ENCODE measurements at places on chromosomes 3 and 15. TPM values are rescaled to one million over a fixed set of nuclear protein-coding genes. Genes with fewer than 3 reads are reported as not detected.
A peak's percentile ranks its signal among the peaks of the same experiment; 100 is the strongest.

The NPRL2 gene
- total RNA-seq, result 16.0 TPM

The GYG1 gene
- 76.3 TPM for total RNA-seq

The AGTR1 gene
- total RNA-seq, result not detected

The TGM5 gene
- total RNA-seq, result not detected

The ARGFX gene
- total RNA-seq, result not detected

The AHSG gene
- not detected for total RNA-seq

The HYAL3 gene
- total RNA-seq, result 3.0 TPM

The CPLX3 gene
- total RNA-seq, result not detected

DNA sequence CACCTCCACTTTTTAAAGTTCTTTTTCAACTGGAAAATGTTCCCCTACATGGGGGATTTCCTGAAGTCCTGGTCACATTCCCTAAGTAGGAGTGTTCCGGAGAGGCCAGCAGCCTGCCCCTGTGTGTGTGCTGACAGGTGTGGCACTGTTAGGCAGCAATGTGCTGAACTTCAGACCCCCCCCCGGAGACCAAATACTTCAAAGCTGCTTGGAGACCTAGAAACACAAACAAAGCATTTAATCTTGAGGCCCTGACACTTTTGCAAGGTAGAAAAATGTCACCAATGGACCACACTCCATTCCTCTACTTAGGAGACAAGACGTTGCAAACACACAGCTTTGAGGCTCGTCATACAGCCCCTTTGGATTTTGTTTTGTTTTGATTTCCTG, 259.6 kb upstream of the CTNNB1 start:
- no peak for DNase-seq

DNA sequence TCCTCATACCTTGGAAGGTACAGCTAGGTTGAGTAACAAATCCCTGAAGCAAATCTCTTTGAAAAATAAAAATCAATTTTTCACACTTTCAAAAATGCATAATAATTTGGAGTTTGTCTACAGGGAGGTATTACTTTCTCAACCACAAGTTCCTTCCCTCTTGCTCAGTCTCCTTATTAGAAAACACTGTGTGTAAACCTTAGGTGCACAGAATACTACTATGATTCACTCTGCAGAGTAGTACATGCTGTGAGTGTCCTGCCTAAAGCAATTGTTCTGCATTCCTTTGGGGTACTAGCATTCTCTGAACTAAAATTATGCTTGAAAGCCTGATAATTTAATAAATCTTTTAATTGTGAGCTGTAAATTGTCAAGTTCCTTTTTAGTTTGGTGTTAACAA, 115.9 kb upstream of the EPHA3 start:
- DNase-seq, result no peak

GRCh38 chr3:19891740-19892139, 42.3 kb downstream of the EFHB start:
- DNase-seq, result peak; percentile 5

DNA sequence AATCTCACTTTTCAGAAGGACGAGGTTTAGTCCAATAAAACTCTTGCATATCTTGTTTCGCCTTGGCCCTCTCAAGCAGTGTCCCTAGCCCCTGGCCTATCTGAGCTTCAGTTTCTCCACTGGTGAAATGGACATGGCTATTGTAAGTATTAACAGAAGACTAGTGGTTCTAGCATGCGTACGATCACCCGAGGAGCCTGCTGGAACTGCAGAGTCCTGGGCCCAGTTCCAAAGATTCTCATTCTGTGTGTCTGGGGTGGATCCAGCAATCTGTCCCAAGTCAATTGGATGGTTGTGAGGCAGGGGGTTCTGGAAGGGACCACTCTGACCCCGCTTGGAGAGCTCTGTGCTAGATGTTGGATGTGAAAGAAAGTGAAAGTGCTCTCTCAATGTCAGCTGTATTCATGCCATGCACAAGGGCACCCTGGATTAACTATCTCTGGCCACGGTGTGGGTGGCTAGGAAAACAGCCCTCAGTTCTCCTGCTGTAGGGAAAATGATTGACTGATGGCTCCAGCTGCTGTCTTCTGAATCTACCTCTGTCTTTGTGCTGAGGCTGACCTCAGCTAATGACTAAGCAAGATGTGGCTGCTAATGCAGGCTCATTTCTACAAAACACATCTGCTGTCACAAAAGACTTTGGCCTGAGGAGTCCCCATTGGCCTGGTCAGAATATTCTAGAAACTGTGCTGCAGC, 1.9 kb upstream of the PLA1A start:
- no peak for DNase-seq

DNA sequence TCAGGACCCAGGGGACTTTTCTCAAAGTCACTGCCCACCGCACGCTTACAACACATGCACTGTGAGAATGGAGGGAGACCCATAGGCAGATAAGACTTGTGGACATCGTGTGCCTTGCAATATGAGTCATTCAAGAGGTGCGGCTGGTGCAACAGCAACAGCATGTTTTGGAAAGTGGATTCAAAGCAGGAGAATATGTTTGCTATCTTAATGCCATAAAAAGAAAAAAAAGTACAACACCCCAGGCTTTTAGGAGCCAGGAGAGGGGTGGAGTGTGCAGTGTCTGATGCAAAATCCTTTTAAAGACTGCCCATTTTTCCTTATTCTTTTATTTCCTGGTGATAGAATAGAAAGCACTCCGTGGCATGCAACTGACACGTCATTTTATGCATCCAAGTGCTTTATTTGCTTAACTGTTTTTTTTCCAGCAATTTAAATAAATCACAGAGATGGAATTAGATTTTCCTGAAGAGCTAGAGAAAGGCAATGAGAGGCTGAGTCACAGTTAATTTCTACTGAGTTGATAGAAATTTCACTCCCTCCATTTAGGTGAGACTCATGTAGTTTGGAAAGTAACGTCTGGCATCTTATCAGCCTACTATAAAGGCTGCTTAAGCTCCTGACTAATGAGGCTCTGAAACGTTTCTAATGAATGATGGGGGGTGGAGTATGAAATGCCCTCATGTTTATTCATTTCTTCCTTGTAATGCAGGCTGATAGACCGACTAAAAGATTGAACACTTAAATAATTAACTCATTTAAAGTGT, 96.4 kb downstream of the NSUN3 start:
- peak; percentile 34 for DNase-seq

GRCh38 chr15:32730677-32731654, 13.2 kb downstream of the GREM1 start:
- DNase-seq, result no peak

DNA sequence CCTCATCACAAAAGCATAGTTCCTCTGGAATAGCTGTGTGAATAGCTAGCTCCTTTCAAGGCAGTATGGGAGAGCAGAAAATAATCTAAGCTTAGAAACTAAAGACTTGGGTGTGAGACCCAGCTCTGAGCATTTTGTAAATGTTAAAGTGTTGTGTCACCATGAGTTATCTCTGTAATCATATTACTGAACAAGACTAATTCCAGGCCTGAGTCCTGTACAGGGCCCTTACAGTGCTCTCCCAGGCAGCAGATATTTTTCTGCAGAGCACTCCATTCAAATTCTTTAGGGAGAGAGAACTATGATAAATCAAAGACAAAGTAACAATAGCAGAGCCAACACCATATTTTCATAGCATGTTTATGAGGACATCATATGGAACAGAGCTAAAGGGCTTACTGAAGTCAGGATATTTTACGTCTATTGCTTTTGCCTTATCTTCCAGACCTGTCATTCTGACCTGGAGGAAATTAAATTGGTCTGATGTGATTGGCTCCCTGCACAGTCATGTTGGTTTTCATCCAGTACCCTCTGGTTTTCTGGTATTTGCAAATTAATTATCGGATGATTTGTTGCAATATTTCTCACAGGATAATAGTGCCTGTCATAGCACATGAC, 172.6 kb upstream of the PPP2R3A start:
- no peak for DNase-seq

DNA sequence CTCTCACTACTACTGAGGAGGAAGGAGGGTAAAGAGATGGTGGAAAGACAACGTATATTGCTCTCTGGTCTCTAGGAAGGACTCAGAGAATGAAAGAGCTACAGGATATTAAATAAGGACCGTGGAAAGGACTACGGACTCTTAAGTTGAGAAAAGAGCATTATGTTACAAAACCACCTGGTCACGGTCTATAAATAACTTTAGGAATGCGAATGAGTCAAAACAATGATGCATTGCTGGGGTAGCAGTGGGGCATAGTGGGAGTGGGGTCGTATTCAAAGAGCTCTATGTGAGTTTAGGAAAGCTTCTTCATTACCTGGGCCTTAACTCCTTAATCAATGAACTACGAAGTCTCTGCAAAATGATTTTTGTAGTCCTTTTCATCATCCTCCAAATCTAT, 295.7 kb upstream of the SOX14 start:
- DNase-seq, result no peak

- peak; percentile 39 for DNase-seq
These were observed 23.5 kb upstream of the LRRFIP2 start for GRCh38 chr3:37197810-37198371.

DNA sequence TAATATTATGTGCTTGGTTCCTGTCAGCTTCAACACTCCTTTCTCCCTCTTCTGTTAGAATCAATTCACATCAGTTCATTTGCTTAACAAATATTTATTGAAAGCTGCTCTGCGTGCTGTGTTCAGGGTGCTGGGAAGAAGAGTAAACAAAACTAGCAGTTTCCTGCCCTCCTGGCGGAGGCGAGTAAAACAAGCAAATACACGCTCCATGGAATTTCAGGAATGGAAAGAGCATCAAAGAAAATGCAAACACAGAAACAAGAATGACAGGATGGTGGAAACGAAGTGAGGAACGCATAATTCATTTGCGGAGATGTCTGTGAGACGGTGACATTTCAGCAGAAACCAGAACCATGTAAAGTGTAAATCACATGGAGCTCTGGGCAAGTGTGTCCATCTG, 49.4 kb upstream of the SPTSSB start:
- DNase-seq, result no peak

GRCh38 chr15:32649342-32649741, 7.8 kb downstream of the SCG5 start:
- peak; percentile 23 for DNase-seq

DNA sequence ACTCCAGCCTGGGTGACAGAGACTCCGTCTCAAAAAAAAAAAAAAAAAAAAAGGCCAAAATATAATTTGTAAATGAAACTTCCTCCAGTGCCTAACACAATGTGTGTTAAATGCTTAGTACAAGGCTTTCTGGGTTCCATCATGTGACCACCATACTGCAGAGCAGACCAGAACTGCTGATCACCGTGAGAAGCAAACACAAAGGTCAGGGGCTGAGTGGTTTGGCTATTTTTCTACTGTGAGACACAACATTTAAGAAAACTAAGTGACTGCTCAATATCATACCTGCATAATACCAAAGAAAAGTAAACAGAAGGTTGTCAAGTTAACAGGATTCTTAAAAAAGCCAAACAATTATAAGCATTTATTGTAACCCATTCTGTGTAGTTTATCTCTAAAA, 13.2 kb downstream of the ABCC5 start:
- DNase-seq, result no peak

DNA sequence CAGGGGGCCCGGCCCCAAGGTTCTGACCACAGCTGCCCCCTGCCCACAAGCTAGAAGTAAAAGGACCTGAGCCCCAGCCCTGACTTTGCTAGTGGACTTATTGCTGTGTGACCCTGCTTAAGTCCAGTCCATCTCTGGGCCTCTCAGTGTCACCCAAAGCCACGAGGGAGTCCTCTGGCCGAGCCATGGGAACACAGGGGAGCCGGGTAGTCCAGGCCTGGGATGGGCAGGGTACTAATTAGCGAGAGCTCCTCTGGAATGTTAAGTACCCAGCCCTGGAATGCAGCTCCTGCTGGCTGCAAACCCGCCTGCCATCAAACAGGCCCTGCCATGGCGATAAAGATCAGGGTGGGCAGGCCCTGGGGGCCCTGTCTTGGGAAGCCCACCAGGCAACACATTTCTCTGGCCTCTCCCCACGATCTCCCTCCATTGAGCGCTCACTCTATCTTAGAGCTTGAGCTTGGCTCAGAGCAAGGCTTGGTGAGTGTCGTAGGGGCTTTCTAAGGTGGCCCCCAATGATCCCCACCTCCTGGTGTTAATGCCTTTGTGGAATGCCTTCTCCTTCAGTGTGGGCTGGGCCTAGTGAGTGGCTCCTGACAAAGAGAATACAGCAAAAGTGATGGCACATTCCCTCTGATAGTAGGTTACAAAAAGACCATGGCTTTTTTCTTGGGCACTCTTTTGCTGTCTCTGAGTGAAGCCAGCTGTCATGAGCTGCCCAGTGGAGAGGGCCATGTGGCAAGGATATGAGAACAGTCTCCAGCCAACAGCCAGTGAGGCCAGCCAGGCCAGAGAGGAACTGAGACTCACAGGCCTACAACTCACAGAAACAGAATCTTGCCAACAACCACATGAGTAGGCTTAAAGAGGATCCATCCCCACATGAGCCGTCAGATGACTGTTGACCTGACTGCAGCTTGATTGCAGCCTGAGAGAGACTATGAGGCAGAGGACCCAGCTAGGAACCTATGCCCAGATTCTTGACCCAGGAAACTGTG, 133.1 kb downstream of the SMAD6 start:
- DNase-seq, result peak; percentile 86

- peak; percentile 82 for DNase-seq
These were observed 6.6 kb downstream of the MAP2K5 start for GRCh38 chr15:67548862-67549651.

- DNase-seq, result no peak
These were observed 28.7 kb downstream of the SH3BP5 start for GRCh38 chr3:15303728-15304127.

DNA sequence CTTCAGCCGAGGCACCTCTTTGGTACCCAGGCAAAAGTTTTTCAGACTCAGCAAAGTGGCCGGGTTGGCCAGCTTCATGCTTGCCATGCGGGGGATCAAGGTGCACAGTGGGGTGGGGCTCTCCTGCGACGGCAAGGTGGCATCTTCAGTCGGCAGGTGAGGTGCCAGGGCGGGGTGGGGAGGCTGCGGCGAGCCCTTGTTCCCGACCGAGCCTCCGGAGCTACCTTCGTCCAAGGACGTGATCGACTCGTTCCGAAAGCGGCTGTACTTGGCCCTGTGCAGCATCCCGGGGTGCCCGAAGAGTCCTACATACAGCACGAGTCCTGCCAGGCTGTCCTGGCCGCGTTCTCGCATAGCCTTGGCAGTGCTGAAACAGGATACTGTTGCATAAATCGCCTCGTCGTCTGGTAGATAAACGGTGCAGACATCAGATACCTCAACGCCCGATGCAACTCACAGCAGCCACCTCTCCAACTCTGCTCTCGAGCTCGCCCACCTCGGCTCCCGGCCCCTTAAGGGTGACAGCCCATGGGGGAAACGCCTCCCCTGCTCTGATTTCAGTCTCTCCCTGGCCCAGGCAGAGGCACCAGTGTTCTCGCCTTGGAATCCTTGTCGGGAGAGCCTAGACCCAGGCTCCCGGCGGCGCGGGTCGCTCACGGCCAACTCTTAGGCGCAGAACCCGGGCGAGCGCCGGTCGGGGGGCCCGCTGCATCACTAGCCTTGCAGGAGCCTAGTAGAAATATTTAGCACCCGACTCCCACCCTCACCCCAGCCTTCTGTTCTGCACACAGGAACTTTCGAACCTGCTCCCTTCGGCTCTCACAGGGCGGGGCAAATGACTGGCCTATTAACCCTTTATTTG, 826 bp downstream of the SHC4 start:
- DNase-seq, result peak; percentile 42

DNA sequence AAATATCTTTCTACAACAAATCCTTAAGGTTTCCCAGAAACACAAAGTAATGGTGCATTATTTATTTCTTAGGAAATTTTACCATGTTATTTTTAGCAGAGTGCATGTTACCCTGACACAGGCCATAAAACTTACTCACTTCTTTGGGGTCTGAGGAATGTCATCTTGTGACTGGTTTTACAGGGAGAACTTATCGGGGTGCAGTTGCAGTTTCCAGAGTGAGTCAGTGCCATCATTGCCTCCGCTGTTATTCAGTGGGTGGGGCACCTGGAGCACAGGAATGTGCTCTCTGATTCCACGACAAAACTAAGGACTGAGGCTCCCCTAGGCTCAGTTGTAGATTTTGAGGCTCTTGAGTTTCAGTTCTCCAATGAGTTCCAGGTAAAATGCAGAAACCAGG, 11.1 kb upstream of the GREM1 start:
- DNase-seq, result no peak

Measured in MG63 (cell line).